Right ventricle myocardium superior (tissue), 1 donor: ENCODE measurements at places on chromosomes 4 and X. TPM values are rescaled to one million over a fixed set of nuclear protein-coding genes. Genes with fewer than 3 reads are reported as not detected.

EVC gene
- 5.3 TPM for total RNA-seq

UGT2A2 gene
- not detected for total RNA-seq

LRCH2 gene
- total RNA-seq: 1.0 TPM

CLCN4 gene
- 30.9 TPM for total RNA-seq

SLC25A6 gene
- total RNA-seq: 141 TPM

DCLK2 gene
- 19.9 TPM for total RNA-seq

RIBC1 gene
- total RNA-seq: 0.38 TPM

MAGEB3 gene
- not detected for total RNA-seq

TLR3 gene
- total RNA-seq: 4.6 TPM

CSAG1 gene
- total RNA-seq: not detected
